ENCODE measurements at places on chromosomes 1 and 21.

- DNase-seq, result no peak
These were observed 10.0 kb upstream of the GJB3 start for GRCh38 chr1:34770891-34771504.

DNA sequence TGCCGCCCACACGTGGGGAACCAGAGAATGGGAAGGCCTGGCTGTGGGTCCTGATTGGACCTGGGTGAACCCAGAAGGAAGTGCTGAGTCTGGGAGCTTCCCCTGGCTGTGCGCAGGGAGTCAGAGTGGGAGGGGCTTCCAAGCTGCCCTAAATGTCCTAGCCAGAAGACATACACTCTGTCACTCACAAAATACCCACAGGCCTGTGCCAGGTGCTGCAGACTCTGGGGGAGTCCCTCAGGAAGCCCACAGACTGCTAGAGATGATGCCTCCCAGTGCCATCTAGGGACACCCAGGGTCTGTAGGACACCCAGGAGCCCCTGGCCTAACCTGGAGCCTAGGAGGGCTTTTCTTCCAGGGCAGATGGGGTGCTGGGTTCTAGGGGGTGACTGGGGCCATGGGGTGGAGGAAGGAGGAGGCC is 33.7 kb upstream of the LRP8 start:
- DNase-seq, result no peak

DNA sequence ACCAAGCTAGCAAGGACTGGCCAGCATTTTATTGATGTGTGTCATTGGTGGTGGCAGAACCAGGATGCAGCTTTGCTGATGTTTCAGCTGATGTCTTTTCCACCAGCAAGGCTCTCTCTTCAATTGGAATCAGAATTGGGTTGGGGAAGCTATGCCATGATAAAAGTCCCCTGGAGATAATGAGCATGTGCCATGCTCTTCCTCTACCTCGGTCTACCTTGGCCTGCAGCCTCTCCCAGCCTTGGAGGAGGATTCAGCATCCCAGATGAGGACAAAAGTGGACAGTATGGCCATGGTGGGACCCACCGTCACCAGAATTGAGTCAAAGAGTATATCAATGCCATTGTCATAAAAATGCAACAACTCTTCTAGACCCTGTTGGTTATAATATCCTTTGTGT is 8.6 kb downstream of the AVPR1B start:
- DNase-seq, result no peak

- no peak for DNase-seq
These were observed 164.2 kb downstream of the PPIAL4G start for GRCh38 chr1:148318904-148319242.

GRCh38 chr1:229310833-229311232 is 32.0 kb downstream of the CCSAP start:
- no peak for DNase-seq

Data from right hindlimb (tissue), 1 donor.